ENCODE measurements at places on chromosomes 3 and 15. TPM values are rescaled to one million over a fixed set of nuclear protein-coding genes. Genes with fewer than 3 reads are reported as not detected.

DNA sequence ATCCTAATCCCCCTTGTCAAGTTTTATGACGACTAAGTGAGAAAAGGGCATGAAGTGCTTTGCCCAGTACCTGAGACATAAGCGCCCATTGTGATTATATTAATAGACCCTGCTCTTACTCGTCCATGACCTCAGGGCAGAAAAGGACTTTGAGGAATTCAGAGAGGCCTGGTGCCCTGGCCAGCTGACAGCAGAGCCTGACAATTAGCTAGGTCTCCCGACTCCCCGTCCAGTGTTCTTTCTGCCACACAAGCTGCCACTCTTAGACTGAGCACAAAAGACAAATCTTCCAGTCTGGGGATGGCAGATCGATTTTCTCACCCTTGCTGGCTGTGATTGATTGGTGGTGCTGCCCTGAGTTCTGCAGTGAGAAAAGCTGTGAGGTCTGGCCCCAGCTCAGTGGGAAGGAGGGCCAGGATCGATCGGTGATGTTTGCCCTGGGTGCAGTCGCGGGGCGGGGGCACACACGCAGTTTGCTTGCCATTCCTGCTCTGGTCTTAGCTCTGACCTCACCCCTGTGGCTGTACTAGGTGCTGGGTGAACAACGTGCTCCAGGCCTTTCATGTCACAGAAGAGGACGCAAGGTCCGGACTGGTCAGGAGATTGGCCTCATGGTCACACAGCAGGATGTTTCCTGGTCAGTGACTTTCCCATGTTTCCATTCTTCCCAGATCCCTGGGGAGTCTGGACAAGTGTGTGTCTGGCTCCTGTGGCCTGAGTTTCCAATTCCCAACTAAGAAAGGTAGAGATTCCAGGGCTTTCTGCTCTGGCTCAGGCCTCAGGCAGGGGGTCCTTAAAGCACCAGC lies 67.4 kb upstream of the TLE3 start:
- no peak for DNase-seq

GRCh38 chr3:188037195-188037718 lies 116.7 kb upstream of the LPP start:
- DNase-seq = no peak

GRCh38 chr15:65981837-65982626 lies 112.7 kb downstream of the RAB11A start:
- DNase-seq = peak; percentile 45

DNA sequence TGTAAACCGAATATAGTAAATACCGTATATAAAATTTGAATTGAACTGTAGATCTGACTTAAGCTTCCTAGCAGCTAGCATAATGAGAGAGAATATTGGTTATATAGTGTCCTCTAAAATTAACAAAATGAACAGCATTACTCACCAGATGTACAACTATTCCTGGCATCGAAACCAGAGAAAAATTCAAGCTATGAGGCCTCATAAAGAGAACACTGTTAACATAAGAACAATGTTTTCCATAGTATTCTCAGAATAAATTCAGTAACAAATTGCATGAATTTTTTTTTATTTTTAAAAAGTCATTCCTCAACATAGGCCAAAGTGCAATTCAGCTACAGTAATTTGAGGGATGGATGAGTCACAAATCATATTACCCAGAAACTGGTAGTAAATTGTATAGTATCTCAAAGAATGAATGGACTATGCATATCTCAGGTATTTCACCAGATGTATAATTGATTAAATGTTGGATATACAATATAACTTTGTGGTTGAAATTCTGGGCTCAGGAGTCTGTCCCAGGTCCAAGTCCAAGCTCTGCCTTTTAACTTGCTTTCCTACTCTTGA lies 5.0 kb downstream of the TMEM207 start:
- DNase-seq = no peak

DNA sequence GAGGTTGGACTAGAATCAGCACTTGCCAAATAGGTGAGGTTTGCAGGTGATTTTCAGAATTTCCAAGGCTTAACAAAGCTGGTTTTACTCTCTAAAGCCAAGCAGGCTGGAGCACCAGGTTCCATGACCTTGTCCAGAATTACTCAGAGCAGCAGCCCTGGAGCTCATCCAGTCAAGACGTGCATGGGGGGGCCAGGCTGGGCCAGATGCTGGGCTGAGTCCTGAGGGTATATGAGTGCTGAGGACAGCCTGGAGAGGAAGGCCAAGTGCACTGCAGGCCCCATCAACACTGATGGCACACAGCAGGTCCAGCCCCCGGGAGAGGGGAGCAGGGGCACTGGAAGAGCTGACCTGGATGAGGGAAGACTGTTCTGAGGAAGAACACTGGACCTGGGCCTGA lies 3.0 kb upstream of the TXNRD3 start:
- no peak for DNase-seq

DNA sequence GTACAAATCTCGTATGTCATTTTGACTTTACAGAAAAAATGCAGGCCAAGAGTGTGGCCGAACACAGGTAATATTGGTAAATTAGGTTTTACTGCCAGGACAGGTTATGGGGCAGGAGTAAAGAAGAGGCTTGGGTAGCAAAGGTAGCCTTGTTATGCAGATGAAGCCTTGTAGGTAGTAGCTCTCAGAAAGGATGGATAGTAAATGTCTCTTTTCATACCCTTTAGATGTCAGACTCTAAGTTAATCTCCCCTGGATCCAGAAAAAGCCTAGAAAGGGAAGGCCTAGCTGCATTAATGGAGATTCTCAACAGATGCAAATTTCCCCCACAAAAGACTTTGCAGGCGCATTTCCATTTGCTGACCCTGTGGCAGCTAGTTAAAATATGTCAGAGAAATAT lies 1445.1 kb upstream of the CADM2 start:
- no peak for DNase-seq

GRCh38 chr3:44442596-44443309 lies 34.7 kb downstream of the ZNF445 start:
- DNase-seq = no peak

GRCh38 chr15:99148851-99149276 lies 44.0 kb downstream of the SYNM start:
- DNase-seq = no peak

SV2B gene
- total RNA-seq = 0.14 TPM

PLEKHO2 gene
- 8.7 TPM for total RNA-seq
